Karpas-422 (cell line): ENCODE measurements at places on chromosomes 2 and 18. TPM values are rescaled to one million over a fixed set of nuclear protein-coding genes. Genes with fewer than 3 reads are reported as not detected.

The ALLC gene
- total RNA-seq: not detected in 2 replicates

GRCh38 chr2:40700231-40700954 lies 248.5 kb upstream of the SLC8A1 start:
- no peaks in the 10 kb centered on the region for H3K36me3 ChIP-seq
- no peaks in the 10 kb centered on the region for H3K4me1 ChIP-seq
- DNase-seq: no peak

The CCDC141 gene
- 0.30 TPM in 1 of 2 replicates, not detected in the other for total RNA-seq

- H3K4me1 ChIP-seq: no peaks in the 10 kb centered on the region
- no peaks in the 10 kb centered on the region for H3K36me3 ChIP-seq
- no peak overlapping the region for H3K27ac ChIP-seq
- H3K27me3 ChIP-seq: no peaks in the 10 kb centered on the region
- no peak overlapping the region for H3K4me3 ChIP-seq
Measured at GRCh38 chr2:149040451-149040850, 2.0 kb downstream of the LYPD6B start.

- no peak overlapping the region for H3K27ac ChIP-seq
- no peak for DNase-seq
- H3K4me3 ChIP-seq: no peak overlapping the region
- H3K36me3 ChIP-seq: peaks cover 67% of the 10 kb centered on the region
- H3K27me3 ChIP-seq: no peaks in the 10 kb centered on the region
- H3K4me1 ChIP-seq: peaks cover 5% of the 10 kb centered on the region
Measured at GRCh38 chr18:36141576-36141975, 11.9 kb downstream of the ELP2 start.
